ENCODE measurements at places on chromosomes 7 and 10.

- no peak for DNase-seq
Measured at GRCh38 chr10:71748671-71749191, 24.6 kb downstream of the VSIR start.

DNA sequence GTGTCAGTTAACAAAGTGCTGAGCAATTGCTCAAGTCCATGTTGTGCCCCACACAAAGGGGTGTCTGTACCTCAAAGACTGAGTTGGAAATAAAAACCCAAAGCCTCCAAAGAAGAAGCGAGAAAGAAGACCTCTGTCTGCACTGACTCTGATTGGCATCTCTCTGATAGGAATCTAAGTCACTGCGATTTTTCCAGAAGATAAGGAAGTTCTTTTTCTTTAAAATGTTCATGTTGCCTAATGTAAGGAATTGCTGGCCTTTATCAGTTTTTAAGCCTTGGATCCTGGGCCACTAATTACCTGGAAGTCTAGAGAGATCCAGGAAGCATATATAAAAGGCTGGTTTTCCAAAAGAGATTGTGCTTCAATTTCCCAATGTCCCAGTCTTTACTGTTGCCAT is 24.1 kb upstream of the MET start:
- DNase-seq = no peak

DNA sequence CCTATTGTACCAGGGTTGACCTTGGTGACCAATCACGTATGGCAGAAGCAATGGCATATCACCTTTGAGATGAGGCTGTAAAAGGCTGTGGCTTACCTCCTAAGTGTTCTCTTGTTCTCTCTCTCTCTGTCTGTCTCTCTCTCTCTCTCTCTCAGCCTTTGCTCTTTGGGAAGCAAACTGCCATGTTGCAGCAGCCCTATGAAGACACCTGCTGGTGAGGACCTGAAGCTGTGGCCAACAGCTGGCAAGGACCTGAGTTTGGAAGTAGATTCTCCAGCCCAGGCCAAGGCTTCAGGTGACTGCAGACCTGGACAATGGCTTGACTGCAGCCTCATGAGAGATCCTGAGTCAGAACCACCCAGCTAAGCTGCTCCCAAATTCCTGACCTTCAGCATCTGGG is 161.4 kb downstream of the GPAM start:
- no peak for DNase-seq

DNA sequence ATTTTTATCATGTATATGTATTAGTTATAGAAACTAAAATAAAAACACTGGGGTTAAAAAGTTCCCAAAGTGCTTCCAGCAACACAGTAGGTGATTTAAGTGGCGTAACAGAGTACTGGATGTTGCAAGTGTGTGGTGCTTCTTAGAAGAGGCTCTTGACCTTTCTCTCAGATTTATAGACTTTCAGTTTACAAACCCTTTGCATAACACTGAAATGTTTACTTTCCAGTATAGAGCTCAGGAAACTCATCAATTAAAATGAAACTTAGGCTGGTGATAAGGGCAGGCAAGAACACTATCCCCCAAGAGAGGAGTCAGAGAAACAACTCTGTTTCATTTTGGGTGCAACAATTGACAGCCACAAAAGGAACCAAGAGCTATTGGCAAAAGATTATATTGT is 27.5 kb upstream of the SMC3 start:
- no peak for DNase-seq

DNA sequence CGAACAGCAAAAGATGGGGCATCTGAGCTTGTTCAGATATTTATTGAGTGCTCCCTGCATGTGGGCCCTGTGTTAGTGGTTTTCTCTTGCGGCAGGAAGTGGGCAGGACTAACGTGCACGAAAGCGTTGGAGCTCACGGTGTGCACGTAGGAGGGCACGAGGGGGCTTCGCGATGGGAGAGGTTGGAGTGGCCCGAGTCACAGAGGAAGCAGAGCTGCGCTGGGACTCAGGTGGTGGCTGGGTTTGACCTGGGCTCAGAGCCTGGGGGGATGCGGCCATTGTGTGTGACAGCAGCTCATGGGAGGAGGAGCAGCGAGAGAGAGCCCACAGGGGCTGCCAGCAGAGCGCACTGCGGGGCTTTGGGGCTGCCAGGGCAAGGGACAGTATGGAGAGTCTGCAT is 7.7 kb downstream of the ZSCAN25 start:
- DNase-seq = no peak

DNA sequence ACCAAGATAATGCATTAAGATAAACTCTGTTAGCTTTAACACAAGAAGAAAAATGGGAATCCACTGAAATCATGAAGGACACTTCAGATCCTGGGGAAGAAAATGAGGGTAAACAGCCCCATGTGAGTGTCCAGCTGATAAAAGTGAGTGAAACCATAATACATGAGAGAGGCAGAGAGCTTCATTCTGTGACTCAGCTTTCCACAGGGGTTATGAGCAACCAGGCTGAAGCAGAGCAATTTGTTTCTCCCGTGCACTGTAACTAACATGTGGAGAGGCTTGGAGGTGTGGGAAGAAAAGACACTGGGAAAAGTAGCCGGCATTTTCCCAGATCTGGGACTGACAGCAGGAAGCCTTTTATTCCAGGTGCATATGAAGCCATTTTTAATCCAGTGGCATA is 971.7 kb downstream of the ANKRD7 start:
- no peak for DNase-seq

- no peak for DNase-seq
Measured at GRCh38 chr7:124059375-124059774, 26.5 kb upstream of the TMEM229A start.

GRCh38 chr7:105759670-105760550 is 116.5 kb downstream of the ATXN7L1 start:
- DNase-seq = no peak

GRCh38 chr10:127979566-127979965 is 72.7 kb downstream of the PTPRE start:
- no peak for DNase-seq

GRCh38 chr10:129525401-129525801 is 58.4 kb downstream of the MGMT start:
- no peak for DNase-seq

- no peak for DNase-seq
Measured at GRCh38 chr10:71893920-71894319, 42.9 kb upstream of the PSAP start.

DNA sequence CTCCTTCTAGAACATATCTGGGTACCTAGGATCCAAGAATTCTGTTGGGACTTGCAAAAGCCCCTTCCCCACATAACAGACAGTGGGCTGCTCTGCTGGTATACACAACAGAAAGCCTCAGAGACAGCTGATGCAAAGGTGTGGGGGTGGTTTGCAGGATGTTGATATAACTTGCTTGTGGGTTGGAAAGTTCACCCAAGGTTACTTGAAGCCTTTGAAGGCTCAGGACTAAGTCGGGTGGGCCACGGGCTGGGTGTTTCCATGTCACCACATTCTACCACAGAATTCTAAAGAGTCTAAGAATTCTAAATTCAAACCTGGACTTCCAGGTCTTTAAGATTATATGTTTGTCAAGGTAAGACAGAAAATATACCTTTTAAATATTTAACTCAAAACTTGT is 7.4 kb upstream of the NRCAM start:
- no peak for DNase-seq

- no peak for DNase-seq
Measured at GRCh38 chr10:5648494-5649457, 17.6 kb downstream of the ASB13 start.

GRCh38 chr7:80721883-80722615 is 83.6 kb downstream of the CD36 start:
- DNase-seq = no peak

GRCh38 chr10:89975071-89975470 is 273.7 kb downstream of the KIF20B start:
- DNase-seq = no peak

- DNase-seq = no peak
Measured at GRCh38 chr10:50384898-50385297, 133.6 kb upstream of the ASAH2 start.

GRCh38 chr10:33381451-33382215 is 47.2 kb upstream of the NRP1 start:
- DNase-seq = no peak

- no peak for DNase-seq
Measured at GRCh38 chr7:74306730-74307469, 17.7 kb downstream of the CLIP2 start.

DNA sequence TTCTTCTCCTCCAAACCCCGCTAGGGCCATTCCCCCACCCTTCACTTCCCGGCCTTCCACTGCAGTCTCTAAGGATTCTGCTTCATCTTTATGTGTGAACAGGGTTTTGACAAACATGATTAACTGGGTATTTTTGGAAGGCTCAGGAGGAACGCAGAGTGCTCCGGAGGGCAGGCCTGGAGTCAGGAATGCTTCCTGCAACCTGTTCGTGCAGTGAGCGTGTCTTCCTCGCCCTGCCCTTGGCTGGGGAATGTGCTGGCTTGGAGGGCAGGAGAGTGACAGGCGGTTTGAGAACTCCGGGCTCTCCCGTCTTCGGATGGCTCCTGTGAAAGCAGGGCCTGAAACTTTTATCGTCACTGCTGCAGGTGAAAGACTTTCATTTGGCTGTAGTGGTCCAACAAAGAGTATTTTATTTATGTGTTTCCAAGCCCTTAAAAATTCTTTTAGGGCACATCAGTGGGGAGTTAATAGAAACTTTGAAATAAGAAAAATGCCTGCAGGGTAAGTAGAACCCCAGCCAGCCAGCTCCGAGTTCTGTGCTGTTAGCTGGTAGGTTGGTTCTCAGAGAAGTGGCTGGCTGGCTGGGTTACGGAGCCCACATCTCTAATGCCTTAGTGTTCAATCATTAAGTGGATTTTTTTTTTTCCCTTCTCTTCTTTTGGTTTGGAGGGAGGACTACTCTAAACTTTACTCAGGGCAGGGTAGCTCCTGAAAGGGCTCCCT is 51.0 kb downstream of the TCF7L2 start:
- DNase-seq = no peak

DNA sequence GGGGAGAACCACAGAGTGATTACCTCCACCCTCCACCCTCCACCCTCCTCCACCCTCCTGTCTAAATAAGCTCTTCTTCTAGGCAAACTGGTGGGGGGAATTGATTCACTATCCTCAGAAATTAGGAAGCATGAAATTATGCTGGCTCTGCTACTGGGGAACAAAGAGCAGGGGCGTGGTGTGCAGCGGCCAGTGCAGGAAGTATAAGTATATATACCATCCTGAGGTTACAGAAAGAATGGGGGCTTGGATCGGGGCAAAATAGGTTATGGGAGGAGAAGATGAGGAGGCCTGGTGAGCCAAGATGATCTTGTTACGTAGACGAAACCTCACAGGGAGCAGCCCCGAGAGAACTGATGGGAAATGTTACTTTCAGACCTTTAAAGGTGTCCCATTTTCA is 49.1 kb downstream of the SYPL1 start:
- no peak for DNase-seq

DNA sequence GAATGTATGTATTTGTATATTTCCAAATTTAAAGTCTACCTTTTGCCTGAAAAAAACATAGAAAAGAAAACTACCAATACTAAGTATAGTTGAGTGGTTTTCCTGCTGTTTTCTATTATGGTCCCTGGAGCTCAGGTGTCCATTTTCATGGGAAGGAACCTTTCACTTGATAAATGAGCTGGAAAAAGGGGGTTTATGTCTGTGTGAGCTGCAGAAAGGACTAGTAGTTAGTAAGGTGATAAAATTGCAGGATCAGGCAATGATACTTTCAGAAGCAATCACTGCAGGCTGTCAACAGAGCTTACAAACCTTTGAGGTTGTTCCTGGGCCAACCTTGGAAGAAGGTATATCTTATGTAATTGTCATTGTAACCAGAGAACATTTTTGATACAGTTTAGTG is 48.0 kb downstream of the ST7 start:
- DNase-seq = no peak

DNA sequence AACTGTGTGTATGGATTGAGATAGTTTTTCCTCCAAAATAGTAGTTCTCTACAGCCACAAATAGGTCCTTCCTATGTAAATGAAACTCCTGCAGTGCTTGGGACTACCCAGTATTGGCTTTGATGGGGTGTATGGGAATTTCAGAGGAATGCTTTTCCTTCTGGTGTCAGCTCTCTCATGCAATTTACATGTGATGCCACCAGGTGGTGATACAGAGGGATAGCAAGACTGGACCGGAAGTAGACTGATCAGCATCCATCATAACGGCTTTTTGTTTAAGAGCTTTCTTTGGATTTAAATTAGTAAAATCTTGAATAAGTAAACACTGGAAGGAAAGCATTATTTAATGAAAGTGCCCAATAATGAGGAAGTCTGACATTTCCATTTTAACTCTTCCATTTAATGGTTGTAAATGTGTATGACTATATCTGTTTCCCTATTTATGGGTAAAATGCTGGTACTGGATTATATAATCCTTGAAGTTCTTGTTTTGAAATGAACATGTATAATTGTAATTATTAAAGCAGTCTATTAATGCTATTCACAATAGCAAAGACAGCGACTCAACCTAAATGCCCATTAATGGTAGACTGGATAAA is 22.7 kb downstream of the DYNC1I1 start:
- DNase-seq = no peak

- DNase-seq = no peak
Measured at GRCh38 chr10:31522820-31523219, 203.8 kb downstream of the ZEB1 start.

DNA sequence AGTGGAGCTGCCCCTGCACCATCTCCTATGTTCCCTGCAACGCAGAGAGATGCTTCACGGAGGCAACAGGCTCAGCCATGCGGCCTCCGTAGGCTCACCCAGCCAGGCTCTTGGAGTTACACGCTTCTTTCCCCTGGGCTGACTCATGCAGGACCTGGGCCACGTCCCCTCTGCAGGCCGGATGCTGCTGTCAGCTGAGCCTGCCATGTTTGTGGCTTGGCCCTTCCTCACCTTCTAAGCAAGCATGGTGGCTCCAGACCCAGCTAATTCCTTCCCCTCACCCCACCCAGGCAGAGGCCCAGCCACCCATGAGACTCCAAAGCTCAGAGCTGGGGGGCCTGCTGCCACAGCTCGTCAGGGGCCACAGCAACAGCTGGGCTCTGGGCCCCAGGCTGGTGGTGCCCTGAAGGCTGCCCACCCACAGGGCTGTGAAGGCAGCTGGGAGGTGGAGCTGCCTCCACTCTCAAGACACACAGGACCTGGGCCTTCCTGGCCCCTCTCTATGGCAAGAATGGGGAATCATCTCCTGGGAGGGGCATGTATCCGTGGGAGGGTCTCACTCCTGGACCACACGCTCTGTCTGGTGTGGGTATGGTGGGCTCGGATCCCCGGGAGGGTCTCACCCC is 219.6 kb downstream of the ELFN1 start:
- no peak for DNase-seq

GRCh38 chr10:10657139-10657760 is 360.4 kb upstream of the CELF2 start:
- no peak for DNase-seq

DNA sequence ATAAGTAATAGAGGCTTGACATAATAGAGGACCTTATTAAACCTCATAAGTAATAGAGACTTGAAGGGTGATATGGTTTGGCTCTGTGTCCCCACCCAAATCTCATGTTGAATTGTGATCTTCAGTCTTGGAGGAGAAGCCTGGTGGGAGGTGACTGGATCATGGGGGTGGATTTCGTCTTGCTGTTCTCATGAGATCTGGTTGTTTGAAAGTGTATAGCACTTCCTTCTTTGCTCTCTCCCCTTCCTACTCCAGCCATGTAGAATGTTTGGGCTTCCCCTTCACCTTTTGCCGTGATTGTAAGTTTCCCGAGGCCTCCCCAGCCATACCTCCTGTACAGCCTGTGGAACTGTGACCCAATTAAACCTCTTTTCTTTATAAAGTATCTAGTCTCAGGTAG is 8.6 kb downstream of the KIFBP start:
- no peak for DNase-seq
